ENCODE measurements at places on chromosomes 2 and 18.

DNA sequence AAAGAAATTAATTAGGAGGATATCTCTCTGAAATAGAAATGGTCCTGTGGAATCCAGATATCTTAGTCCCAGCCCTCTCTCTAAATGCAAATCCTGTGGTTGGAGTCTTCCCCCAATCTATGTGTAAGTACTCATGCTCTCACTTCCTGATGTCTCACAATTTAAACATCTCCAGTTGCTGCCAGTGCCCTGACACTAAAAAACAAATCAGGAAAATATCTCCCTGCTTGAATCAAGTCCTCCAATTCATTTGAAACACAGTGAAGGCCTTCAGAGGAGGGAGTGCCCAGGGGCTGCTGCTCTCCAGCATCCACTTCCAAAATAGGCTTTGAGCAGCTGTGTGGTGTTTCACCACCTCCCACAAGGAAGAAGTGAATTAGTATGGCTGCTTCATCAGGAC, 413.8 kb downstream of the RAD51AP2 start:
- DNase-seq, result no peak

DNA sequence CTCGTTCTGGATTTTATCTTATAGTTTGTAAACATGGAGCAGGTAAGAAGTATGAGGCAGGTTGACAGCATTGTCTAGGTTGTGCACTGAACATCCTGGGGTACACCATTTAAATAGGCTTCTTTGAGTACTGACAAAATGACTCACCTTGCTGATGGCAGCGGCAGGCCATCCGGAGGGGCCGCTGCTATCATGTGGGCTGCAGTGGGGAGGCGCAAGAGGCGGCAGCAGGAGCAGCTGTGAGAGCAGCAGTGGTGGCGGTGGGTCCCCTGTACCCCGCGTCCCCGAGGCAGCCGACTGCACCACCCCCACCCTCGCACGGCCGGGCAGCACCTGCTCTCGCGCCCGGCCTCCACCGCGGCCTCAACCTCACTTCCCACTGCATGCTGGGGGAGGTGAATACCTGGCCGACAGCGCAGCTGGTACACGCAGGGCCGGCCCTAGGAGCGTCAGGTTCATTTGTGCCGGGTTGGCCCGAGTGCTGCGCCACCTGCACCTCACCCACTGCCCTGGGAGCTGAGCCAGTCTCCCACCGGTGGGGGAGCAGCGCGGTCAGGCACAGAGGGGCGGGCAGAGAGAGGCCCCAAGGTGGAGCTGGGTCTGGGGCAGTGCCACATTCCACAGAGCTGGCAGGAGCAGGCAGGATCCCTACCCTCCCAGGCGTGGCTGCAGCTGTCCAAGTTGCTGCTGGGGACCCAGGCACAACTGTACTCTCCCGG, 154.5 kb upstream of the RBMS1 start:
- no peak for DNase-seq

- no peak for DNase-seq
These were observed 331.1 kb downstream of the RND3 start for GRCh38 chr2:150156415-150156814.

GRCh38 chr18:27645929-27646328, 460.8 kb upstream of the CHST9 start:
- DNase-seq, result no peak

- DNase-seq, result no peak
These were observed 30.8 kb upstream of the ODC1 start for GRCh38 chr2:10478916-10479315.

- DNase-seq, result no peak
These were observed 34.1 kb downstream of the NOP58 start for GRCh38 chr2:202299712-202300111.

GRCh38 chr2:196925051-196925767, 1.3 kb downstream of the PGAP1 start:
- no peak for DNase-seq

DNA sequence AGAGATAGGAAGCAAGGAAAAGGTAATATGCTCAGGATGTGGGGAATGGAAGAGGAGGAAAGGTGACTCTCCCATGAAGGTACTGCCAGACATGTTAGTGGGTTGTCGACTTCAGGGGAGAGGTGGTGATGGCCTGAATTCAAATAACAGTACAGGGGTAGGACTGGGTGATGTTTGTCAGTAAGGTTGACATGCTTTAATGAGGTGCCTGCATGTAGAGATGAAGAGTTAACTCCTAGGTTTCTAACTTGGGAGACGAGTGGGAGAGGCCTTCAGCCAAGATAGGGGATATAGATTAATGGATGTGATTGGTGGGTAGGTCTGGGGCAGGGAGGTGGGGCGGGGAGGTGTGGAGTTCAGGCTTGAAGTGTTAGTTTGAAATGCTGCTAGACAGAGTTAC, 2.6 kb downstream of the NAPG start:
- no peak for DNase-seq

DNA sequence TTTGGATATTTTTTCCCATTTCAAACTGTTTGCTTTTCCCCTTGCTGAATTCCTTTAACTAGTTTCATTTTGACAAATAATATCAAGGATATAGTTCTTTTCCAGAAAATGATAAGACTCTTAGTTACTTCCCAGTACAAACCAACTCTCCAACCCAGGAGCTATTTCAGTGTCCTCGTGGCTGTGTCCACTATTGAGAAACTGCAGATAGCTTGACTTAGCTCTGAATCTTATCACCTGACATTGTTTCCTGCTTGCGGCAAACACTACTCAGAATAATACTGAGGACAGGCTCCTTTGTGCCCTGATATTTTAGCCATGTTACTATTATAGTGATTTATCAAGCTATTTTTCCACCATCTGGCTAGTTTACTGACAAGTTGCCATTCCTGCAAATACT, 74.6 kb downstream of the KLF7 start:
- DNase-seq, result no peak

DNA sequence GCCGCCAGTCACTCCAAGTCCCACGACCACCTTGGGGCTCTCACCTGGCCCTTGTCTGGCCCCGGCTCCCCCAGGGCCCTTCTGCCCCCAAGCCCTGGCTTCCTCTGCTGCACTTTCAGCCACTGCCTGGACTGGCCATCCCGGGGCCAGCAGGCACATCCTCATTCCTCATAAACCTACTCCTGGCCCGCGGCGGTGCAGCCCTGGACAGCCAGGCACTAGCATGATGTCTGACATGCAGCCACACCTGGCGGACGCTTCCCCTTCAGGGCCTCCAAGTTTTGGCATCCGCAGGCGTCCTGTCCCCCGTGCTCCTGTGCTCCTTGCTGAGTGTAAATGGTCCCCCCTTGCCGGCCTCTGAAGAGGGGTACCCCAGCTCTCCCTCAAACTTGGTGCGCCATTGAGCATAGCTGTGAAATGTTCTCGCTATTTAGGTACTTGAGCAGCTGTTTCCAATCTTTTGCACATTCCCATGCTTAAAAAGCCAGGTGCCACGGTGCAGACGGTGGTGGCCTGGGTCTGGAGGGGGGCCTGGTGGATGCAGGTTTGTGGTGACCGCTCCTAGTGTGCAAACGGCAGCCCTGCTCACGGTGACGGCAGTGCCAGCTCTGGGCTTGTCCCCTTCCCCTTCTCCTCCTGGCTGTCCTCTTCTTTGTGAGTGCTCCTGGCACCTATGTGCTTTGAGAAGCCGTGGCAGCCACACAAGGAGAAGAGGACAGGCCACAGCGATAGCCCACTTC, 123.8 kb downstream of the MBP start:
- DNase-seq, result no peak

DNA sequence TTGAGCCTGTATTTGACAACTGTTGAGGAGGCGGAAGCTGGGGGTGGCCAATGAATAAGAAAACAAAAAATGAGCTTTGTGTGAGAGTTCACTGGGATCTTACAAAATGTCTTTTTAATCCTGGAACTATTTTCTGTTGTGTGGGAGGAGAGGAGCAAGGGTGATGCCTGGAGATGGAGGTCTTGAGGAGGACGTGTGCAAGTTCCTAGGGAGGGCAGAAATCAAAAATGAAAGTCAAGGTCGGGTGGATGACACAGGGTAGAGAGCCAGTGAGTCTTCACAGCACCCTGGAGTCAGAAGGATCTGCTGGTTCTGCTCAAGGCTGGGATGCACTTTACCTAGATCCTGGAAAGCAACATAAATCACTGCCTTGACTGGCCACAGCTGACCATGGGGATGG, 180.3 kb upstream of the PKDCC start:
- no peak for DNase-seq

DNA sequence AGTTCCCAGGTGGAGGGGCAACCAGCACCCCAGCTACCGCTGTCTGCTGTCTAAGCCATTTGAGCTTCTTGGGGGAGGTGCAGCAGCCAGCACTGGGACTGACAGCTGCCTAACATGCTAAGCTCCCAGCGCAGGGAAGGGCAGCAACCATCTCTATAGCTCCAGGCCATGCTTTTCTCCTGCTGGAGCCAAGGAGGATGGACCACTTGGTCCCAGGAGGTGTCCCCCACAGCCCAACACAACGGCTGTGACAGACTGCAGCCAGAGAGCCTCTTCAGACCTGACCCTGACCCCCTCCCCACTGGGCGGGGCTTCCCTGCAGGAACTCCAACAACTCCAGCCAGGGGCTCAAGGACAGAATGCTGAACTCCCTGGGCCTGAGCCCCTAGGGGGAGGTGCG, 370.6 kb upstream of the REG3G start:
- no peak for DNase-seq

GRCh38 chr2:200470230-200470629, 39.6 kb downstream of the KCTD18 start:
- DNase-seq, result no peak

- no peak for DNase-seq
These were observed 143.6 kb downstream of the COL4A4 start for GRCh38 chr2:227020416-227020815.

- DNase-seq, result no peak
These were observed 176.1 kb upstream of the NOL4 start for GRCh38 chr18:34400834-34401233.

- DNase-seq, result no peak
These were observed 133.0 kb upstream of the CELF4 start for GRCh38 chr18:37698508-37699040.

DNA sequence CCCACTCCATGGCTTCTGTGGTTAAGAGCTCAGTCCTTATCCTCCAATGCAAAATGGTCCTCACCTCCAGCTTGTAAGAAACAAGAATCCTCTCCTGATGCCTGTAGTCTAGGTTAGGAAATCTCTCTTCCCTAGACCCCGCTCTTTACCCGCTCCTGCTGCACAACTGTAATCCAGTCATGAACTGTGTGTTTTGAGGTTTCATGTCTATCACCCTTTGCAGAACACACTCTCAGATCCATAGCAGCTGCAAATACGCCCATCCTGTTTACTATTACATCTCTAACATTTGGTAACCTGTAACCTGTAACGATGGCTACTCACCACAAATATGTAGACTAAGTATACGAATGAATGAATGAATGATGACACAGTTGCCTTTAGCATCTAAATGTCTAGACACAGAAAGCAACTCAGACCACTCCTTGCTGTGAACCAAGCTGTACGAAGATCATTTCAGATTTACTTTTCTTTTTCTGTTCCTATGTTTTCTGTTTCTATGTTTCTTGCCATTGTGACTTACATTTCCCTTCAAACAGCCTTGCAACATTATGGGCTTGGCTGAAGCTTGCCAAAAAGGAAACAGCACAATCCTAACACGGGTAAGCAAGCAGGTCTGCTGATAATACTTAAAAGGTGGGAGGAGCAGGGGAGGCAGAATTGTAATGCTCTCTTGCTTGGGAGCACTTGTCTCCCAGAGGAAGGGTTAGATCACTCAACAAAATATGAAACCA, 53.7 kb downstream of the EPHA4 start:
- no peak for DNase-seq

- DNase-seq, result no peak
These were observed 859 bp downstream of the GREB1L start for GRCh38 chr18:21242780-21243401.

DNA sequence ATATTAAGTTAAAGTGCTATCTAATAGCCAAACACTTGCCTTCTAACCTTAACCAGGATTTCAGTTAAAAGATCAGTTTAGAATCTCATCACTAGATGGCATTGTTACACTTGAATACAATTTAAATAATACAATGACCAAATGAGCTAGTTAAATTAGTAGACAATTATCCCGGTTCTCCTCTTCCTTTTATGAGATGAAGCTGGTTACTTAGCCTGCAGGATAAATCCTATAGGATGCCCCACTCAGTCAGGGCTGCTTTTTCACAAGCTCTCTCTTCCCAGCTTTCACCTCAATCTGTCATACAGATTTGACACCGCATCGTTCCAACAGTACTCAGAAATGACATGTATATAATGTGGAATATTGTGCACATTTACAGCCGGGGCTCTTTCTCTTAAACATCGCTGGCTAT, 678.8 kb downstream of the KCNJ3 start:
- DNase-seq, result no peak

DNA sequence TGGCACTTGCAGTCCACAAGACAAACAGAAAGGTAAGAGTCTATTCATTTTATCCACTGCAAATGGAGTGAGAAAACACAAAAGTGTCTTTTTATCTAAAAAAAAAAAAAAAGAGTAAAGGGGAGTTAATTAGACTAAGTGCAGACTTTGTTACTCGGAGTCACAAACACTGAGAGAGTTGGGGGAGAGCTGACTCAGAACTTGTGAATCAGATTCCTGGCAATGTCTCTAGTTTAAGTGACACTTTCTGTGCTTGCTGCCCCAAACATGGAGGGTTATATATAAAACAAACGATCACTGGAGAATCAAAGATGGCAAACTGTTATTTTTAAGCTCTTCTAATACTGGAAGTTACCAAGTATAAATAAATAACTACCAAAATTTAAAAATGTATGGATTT, 505.8 kb upstream of the NRP2 start:
- no peak for DNase-seq

GRCh38 chr2:55519938-55520885, 694 bp downstream of the CFAP36 start:
- DNase-seq, result no peak

DNA sequence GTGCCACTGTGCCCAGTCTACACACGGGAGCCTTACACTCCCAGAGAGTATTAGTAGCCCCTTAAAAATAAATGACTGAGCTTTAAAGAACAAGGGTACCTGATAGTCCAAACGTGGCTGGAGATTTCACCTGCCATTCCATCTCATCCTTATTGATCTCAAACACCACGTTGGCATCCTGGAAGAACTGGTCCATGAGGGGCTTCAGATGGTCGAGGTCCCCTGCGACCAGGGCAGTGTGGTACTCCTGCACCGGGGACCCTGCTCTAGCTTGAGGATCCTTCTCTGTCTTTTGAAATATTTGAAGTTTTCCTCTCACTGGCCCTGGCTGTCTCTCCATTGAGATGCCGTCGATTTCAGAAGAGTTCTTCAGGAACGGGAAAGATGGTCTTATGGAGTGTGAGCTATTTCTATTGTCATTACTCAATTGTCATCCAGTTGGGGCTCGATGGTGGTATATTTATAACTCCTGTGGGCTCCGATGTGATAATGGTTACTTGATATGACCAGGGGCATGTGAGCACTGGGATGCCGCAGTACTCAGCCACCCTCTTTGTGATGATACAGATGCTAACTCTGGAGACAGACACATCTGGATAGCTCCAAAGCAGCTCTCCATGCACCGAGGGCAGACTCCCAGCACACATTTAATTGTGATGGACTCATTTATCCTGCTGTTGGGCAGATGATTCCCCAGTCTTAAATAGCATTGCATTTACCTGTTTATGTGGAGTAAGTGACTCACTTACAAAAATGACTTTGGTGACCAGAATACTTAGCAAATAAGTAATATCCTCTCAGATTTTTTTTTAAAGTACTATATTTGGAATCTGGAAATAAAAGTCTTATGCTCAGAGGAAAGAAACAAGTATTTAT, 22.8 kb downstream of the ASB18 start:
- DNase-seq, result no peak

All from activated CD8-positive, alpha-beta memory T cell treated with anti-CD3 and anti-CD28 coated beads for 48 hours (primary cell).